ENCODE measurements at places on chromosomes 7 and 10. TPM values are rescaled to one million over a fixed set of nuclear protein-coding genes. Genes with fewer than 3 reads are reported as not detected.
A peak's percentile ranks its signal among the peaks of the same experiment; 100 is the strongest.

DNA sequence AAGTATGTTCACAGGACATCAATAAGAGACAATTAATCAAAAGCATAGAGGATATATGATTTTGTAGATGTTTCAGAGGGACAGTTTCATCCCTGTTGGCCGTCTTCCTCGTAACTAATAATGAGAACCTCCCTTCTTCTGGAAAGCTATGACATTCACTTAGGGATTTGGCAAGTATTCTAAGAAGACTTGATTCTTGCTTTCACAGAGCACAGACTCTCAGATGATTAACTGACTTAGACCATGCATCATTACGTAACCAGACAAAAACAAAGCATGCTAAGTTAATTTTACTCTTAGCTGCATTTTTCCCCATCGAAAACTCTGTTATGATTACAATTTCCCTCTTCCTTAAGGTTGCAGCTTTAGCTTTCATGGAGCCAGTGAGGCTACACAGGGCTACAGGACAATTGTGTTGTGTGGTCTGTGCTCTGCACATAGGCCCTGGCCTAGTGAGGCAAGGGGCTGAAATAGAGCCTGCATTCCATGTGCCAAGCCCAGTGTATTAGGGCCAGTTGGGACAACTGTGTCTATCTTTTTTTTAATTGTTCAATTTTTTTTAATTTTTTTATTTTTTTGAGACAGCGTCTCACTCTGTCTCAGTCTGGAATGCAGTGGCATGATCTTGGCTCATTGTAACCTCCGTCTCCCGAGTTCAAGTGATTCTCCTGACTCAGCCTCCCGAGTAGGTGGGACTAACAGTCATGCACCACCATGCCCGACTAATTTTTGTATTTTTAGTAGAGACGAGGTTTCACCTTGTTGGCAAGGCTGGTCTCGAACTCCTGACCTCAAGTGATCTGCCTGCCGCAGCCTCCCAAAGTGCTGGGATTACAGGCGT is 105.3 kb downstream of the PLXDC2 start:
- H3K27me3 ChIP-seq, result no peaks in the 10 kb centered on the region
- DNase-seq, result no peak
- H3K27ac ChIP-seq, result no peak overlapping the region
- H3K4me1 ChIP-seq, result no peaks in the 10 kb centered on the region
- no peaks in the 10 kb centered on the region for H3K36me3 ChIP-seq

DNA sequence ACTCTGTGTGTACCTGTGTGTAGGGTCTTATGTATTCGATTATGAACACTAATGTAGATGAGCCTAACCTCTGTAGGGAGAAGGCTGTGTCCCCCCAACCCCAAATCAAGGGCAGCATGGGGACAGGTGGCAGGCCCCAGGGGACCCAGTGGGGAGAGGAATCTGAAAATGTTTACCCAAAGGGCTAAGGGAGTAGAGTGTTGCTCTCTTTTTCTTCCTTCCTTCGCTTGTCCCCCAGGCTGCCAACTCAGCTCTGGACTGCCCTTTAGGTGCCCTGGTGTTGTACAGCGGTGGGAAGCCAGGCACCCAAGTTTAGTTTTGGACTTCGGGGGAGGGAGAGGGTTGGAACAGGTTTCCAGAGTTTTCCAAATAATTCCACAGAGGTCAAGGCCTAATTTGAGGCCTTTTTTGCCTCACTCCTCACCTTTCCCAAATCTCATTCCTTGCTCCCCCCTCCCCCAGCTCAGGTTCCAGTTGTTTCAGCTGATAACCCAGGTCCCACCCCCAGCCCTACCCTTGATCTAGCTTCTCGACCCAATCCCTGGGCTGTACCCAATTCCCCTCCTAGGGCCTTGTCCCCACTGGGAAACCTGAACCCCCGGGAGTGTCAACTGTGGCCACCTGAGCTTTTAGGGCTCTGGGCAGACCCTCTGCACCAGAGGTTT is 9.1 kb upstream of the PAX2 start:
- H3K27ac ChIP-seq, result no peak overlapping the region
- H3K36me3 ChIP-seq, result no peaks in the 10 kb centered on the region
- H3K4me1 ChIP-seq, result peaks cover 7% of the 10 kb centered on the region
- no peak for DNase-seq
- H3K4me3 ChIP-seq, result no peak overlapping the region

NXPH1 gene
- not detected for total RNA-seq

GRCh38 chr7:149870701-149871483 is 2.9 kb upstream of the ATP6V0E2 start:
- H3K4me1 ChIP-seq, result peaks cover 88% of the 10 kb centered on the region
- no peak overlapping the region for H3K27ac ChIP-seq
- H3K4me3 ChIP-seq, result peak overlapping the region; percentile 19
- no peaks in the 10 kb centered on the region for H3K27me3 ChIP-seq

NPY4R2 gene
- not detected for total RNA-seq

DNA sequence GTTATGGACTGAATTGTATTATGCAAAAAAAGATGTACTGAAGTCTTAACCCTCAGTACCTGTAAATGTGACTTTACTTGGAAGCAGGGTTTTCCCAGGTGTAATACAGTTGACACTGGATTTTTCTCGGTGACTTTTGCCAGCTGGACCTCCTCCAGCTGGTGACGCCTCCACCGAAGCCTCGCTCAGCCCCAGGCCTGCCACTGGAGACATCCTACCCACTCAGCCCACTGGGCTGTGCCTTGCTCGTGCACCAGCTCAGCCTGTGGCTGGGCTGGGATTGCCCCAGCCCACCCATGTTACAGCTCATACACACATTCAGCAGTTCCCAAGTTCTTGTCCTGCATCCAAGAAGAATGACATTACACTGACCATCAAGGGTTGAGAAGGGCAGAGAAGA is 42.4 kb upstream of the GPR22 start:
- no peaks in the 10 kb centered on the region for H3K27me3 ChIP-seq
- H3K4me3 ChIP-seq, result no peak overlapping the region
- H3K4me1 ChIP-seq, result no peaks in the 10 kb centered on the region
- DNase-seq, result no peak

GRCh38 chr10:122208571-122209430 is 62.3 kb upstream of the BTBD16 start:
- DNase-seq, result no peak
- no peak overlapping the region for H3K4me3 ChIP-seq
- no peaks in the 10 kb centered on the region for H3K36me3 ChIP-seq
- no peaks in the 10 kb centered on the region for H3K4me1 ChIP-seq
- no peaks in the 10 kb centered on the region for H3K27me3 ChIP-seq
- no peak overlapping the region for H3K27ac ChIP-seq

DNA sequence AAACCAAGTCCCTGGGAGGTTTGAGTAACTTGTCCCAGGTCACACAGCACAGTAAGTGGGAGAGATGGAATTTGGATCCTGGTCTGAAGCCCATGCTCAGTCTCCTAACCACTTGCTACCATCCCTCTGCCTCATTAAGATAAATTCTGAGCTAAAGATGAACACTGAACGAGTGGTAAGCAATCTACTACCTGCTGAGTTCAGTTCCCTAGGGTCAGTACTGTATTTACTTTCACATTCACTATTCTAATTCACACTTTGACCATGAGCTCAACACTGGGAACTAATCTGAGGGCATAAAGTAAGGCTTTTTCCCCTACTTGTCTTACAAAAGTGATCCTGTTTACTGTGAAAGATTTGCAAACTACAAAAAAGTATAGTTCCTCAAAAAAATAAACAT is 2.4 kb downstream of the UROS start:
- no peaks in the 10 kb centered on the region for H3K27me3 ChIP-seq
- H3K36me3 ChIP-seq, result no peaks in the 10 kb centered on the region
- DNase-seq, result no peak

GRCh38 chr10:13049774-13050420 is 48.4 kb upstream of the CCDC3 start:
- no peak overlapping the region for H3K4me3 ChIP-seq
- no peak overlapping the region for H3K27ac ChIP-seq
- no peaks in the 10 kb centered on the region for H3K27me3 ChIP-seq
- no peaks in the 10 kb centered on the region for H3K36me3 ChIP-seq
- H3K4me1 ChIP-seq, result no peaks in the 10 kb centered on the region

- H3K27me3 ChIP-seq, result no peaks in the 10 kb centered on the region
- no peaks in the 10 kb centered on the region for H3K36me3 ChIP-seq
- peaks cover 48% of the 10 kb centered on the region for H3K4me1 ChIP-seq
- DNase-seq, result no peak
Measured at GRCh38 chr10:79046741-79047583, 21.8 kb upstream of the ZMIZ1 start.
